NCI-H187 (cell line): ENCODE measurements at places on chromosomes 7 and 10.

DNA sequence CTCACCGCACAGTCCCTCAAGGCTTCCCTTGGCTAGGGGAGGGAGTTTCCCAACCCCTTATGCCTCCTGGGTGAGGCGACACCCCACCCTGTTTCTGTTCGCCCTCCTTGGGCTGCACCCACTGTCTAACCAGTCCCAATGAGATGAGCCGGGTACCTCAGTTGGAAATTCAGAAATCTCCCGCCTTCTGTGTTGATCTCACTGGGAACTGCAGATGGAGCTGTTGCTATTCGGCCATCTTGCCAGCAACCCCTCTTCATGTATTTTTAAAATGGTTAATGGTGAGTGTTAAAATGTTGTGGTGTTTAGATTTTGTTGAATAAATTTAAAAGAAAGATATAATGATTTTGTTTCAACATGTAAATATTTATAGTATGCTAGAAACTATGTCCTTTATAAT is 22.0 kb downstream of the UMAD1 start:
- no peak for DNase-seq

- no peak for DNase-seq
These were observed 5.5 kb upstream of the LZTS2 start for GRCh38 chr10:100993986-100994708.

DNA sequence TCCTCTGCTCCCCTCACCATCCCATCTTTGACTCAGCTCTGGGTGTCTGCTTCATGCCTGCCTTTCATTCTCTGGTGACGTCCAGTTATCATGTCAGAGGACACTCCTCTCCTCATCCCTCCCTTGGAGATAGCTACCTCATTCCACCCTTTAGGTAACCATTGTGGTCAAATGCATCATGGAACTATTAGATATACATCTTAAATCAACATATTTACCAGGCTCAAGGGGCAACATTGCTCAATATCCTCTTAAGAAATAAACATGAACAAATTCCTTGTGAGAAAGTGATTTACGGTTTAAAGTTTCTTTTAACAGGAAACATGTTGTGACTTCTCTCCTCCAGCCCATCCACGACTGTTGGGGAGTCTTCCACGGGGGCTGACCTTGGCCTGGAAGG is 511.6 kb upstream of the IGFBP3 start:
- no peak for DNase-seq

DNA sequence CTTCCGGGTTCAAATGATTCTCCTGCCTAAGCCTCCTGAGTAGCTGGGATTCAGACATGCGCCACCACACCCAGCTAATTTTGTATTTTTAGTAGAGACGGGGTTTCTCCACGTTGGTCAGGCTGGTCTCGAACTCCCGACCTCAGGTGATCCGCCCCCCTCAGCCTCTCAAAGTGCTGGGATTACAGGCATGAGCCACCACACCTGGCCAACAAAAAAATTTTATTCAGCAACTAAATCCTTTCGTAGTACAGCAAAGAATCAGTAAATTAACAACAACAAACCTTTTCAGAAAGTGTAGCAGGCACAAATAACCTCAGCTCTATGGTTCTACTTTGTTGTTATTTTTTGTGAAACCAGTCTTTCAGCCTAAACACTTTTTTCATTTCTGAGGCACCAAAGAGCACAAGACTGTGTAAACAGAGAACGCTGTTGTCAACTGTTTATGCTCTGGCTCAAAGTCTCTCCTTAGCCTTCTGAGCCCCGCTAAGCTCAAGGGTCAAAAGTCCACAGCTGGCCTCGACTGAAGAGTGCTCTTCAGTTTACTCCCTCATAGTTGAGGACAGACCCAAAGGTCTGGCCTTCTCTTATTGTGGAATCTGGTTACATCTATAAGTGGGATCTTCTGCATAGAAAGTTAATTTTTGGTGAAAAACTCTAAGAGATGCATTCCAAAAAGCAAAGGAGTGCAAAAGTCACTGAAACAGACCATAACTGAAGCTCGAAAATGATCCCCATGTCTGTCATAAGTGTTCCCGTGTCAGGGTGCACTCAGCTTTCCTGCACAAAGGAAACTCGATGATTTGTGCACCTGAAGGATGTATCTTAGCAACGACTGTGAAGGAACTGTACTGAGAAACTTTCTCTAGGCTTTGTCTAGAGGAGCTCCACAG is 24.6 kb upstream of the DDX50 start:
- peak; percentile 9 for DNase-seq

DNA sequence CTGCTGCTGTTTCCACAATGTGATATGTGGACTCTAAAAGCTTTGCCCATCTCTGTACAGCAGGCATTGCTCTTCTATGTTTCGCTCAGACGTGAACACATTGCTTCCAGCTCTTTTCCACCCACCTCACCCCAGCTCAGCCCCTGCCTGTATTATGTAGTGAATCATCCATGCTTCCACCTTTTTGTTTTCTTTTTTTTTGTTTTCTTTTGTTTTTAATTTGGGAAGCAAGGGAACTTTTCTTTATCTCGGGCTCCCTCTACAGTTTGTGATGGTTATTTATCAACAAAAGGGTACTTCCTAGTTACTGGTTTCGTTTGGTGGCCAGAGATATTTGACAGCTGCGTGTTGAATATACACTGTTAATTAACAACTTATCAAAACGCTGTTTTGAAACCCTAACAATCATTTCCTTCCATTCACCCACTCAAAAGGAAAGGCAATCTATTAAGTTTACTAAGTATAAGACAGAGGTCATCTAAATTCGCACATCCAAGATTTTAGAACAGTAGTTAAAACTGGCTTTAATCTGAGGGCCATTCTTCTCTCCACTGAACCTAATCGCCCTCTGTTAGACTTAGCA is 127.9 kb upstream of the STK17A start:
- DNase-seq: no peak

DNA sequence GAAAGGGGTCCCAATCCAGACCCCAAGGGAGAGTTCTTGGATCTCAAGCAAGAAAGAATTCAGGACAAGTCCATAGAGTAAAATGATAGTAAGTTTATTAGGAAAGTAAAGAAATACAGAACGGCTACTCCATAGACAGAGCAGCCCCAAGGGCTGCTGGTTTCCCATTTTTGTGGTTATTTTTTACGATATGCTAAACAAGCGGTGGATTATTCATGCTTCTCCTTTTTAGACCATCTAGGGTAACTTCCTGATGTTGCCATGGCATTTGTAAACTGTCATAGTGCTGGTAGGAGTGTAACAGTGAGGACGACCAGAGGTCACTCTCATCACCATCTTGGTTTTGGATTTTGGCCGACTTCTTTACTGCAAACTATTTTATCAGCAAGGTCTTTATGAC is 1033.4 kb downstream of the SORCS3 start:
- no peak for DNase-seq

DNA sequence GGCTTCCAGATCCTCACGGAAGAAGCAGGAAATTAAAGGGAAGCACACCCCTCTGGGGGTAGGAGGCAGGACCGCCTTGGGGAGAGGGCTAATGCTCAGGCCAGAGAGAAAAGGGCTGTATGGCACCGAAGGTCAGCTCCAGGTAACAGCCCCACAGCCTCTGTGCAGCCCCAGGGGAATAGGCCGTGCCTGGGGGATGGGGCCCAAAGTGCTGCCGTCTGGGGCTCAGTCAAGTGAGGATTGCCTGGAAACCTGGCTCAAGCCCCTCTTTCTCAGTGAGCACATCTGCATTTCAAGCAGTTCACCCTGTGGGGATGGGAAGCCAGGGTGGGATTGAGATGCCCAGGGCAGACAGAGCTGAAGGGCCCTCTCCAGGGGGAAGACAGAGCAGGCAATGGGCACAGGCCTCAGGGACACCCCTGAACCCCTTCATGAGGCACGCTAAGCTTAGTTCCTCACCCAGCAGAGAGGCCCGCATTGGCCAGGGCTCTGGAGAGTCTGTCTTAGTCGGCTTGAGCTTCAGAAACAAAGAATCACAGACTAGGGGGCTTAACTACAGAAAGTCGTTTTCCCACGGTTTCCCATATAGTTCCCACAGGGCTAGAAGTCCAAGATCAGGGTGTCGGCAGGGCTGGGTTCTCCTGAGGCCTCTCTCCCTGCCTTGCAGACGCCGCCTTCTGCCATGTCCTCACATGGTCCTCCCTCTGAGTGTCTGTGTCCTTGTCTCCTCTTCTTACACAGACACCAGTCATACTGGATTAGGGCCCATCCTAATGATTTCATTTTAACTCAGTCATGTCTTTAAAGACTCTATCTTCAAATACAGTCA is 118.2 kb downstream of the PTPN20 start:
- DNase-seq: no peak

GRCh38 chr10:52248697-52249306 is 65.3 kb upstream of the DKK1 start:
- no peak for DNase-seq

- no peak for DNase-seq
These were observed 34.0 kb downstream of the PRSS2 start for GRCh38 chr7:142804728-142805207.

DNA sequence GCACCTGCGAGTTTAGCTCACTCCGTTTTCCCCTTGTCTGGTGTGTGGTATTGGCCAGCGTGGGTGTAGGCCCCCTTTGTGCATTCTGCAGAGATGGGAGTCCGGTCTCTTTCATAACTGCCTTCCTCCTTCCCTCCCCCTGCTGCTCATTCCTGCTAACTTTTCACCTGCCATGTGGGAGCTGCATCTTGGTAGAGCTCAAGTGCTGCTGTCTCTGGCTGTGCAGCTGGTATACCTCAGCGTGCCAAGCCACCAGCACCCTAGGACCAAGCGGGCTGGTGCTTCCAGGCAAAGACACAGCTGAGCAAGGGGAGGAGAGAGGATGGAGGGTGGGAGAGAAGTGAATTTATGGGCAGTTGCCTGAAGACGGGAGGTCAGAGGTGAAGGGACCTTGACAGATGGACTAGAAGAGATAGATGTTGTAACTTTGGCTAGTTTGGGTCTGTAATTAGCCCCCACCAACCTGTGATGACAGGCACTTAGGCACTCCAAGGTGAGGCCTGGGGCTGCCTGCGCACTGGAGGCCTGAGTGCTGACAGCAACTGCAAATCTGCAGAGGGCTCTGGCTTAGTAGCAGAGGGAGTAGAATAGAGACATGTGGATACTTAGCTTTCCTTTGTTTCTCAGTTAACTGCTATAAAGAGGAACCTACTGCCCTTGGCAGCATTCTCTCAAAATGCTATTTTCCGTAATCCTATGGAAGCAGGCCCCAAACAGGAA is 148.8 kb upstream of the AGK start:
- DNase-seq: no peak

- DNase-seq: peak; percentile 21
These were observed 10.6 kb downstream of the HABP2 start for GRCh38 chr10:113563306-113564088.

DNA sequence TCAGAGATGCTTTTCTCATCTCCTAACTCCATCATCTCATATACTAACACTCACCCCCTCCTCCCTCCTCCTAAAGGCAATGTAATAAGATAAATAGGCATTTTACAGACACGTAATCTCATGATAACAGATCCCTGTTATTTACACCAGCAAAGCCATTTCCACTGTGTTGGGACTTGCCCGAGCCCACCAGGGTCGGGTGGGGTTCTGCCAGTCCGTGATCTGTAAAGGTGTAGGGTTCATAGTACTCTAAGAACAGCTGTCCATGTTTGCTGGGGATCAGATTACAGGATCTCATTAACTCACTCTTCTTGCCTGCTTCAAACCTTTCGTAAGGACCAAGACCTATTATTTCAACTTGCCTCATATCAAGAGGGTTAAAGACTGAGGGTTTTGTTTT is 172.4 kb downstream of the FZD1 start:
- DNase-seq: peak; percentile 80

GRCh38 chr7:38992203-38992602 is 14.5 kb downstream of the POU6F2 start:
- no peak for DNase-seq

DNA sequence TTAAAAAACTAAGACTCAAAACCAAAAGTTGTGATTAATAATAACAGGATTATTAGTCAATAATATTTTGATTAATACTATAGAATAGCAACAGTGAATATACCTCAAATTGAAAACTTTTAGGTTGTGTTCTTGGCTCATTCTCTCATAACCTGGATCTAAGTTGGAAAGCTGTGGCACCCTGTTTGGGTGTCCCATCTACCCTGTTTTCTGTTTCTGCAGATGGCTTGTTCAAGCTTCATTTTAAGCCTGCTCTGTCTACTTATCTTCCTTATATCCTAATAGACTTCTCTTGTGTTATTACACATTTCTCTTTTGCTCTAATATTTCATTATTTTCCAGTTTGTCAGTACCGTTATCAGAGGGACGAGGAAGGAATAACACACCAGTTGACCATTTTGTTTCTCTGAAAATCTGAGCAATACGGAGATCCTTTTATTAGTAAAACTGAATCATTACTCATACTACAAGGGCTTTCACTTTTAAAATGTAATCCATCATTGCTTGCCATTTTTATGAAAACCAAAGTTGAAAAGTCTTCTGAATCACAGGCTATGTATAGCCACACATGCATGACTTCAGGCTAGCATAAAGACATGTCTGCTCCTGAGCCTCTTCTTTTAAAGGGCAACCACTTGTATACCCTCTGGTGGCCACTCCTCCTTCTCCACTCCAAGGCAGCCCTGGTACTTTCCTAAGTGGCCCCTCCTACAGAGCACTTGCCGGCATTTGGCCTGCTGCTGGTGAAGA is 22.3 kb downstream of the COX15 start:
- no peak for DNase-seq

DNA sequence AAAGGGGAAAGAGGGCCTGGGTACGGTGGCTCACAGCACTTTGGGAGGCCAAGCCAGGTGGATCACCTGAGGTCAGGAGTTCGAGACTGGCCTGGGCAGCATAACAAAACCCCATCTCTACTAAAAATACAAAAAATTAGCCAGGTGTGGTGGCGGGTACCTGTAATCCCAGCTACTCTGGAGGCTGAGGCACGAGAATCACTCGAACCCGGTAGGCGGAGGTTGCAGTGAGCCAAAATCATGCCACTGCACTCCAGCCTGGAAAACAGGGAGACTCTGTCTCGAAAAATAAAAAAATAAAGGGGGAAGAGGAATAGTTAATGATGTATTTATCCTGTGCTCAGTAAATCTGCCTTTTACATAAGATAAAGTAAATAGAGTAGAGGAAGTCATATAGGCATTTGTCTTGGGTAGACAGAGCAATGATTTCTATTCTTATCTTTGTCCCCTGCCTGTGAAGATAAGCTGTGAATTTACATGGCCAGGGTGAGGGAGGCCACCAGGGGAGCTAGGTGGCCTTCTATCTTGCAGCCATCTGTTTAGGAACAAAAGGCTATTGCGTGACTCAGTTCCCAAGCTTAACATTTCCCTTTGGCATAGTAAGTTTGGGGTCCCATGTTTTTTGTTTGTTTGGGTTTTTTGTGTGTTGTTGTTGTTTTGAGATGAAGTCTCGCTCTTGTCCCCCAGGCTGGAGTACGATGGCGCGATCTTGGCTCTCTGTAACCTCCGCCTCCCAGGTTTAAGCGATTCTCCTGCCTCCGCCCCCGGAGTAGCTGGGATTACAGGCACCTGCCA is 73.2 kb upstream of the GTF2I start:
- DNase-seq: no peak

- DNase-seq: no peak
These were observed 51.1 kb downstream of the CAMK1D start for GRCh38 chr10:12400266-12400931.
